ENCODE measurements at places on chromosomes 5 and 9.

GRCh38 chr5:56145511-56145910, 87.6 kb downstream of the ANKRD55 start:
- no peak for DNase-seq

GRCh38 chr5:120808135-120808534, 344.0 kb downstream of the PRR16 start:
- DNase-seq: no peak

GRCh38 chr9:108345826-108346225, 510.0 kb downstream of the ACTL7B start:
- no peak for DNase-seq

- DNase-seq: no peak
Measured at GRCh38 chr9:19517202-19517942, 108.6 kb downstream of the ACER2 start.

DNA sequence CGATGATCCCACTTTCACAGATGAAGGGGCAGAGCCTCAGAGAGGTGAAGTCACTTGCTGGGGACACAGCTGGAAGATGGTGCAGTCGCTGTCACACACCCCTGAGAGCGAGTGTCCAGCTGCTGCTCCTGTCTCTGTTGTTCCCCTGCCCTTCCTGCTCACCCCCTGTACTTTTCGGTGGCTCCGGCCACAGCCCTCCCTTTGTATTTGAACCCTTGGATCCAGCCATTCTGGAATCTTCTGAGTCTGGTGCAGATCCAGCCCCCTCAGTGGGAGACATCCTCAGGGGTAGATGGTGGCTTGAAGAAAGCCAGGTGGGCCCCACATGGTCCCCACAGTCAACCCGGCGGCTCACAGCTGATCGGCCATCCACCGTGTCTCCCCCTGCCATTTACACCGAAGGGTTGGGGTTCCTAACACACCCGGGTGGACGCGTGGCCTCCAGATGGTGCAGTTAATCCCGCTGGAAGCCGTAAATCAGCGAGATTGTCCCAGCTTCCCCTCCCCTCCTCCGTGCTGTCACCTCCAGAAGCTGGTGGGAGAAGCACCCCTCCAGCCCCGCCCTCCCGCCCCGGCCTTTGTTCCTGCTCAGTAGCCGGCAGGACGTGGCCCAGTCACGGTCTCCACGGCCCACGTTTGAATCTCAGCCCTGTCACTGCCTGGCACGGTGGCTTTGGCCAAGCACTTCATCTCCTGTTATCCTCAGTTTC, 204.8 kb downstream of the C9orf50 start:
- peak; percentile 34 for DNase-seq

DNA sequence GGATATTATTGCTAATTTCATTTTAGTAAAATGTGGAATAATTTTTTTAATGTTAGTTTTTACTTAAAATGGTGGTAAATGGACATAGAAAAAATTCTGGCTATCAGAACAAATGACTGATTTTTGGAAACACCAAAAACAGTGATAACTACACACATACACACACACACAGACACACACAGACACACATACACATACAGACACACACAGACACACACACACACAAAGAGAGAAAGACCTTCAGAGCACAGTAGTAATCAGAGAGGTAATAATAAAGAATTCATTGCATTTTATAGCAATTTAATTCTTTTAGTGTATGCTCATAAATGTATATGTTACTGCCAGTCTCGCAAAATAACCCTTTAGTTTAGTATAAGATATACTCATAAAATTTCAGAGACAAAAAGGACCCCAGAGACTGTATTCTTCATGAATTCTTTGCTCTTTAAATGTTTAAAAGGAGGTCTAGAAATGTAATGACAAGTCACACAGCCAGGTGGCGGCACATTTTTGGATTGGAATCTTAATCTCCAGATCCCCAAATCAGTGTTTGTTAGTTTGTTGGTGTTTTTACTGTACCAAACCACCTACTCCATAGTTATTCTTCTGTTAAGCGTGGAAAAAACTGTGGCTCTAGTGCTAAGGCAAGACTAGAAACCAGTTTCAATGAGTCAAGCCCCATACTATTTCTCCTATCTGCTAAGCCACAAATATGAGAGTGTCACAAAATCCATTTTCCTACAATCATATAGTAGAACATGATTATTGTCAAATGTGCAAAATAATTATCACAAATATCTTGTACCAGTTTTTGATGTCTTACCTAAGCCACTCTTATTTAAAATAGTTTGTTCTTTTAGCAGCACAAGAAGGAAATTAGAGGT, 109.9 kb downstream of the EDIL3 start:
- DNase-seq: peak; percentile 39

DNA sequence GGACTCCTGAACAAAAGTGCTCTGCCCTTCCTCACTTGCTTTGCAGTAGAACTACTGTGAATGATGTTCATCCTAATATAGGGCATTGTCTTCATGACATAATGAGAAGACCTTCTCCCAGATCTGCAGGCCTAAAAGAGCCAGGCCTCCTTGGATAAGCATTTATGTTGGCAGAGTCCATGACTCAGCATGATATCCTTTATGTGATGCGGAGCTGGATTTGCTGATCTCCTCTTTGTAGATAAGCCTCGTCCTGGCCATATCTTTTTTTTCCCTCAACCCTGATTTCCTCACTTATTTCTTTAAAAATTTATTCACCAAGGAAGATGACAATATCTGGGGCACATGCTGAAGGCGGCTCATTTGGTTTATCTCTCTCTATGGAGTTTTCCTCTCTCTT, 62.4 kb upstream of the TAS2R1 start:
- DNase-seq: no peak

GRCh38 chr5:35461530-35461929, 156.1 kb upstream of the SPEF2 start:
- no peak for DNase-seq

DNA sequence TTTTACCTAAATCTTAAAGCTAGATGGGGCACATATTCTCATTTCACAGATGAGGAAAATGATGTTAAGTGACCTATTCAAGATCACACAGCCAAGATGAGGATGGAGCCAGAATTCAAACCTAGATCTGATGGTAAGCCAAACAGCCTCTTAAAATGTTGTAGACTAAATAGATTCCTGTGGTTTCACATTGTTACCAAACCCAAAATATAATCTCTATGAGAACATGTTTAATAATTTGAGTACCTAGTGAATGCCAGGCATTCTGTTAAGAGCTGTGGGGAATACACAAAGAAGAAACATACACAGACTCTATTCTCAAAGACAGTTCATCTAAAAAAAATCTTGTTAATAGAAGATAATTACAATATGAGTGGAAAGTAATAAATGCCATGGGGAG, 25.2 kb downstream of the HOMER1 start:
- no peak for DNase-seq

DNA sequence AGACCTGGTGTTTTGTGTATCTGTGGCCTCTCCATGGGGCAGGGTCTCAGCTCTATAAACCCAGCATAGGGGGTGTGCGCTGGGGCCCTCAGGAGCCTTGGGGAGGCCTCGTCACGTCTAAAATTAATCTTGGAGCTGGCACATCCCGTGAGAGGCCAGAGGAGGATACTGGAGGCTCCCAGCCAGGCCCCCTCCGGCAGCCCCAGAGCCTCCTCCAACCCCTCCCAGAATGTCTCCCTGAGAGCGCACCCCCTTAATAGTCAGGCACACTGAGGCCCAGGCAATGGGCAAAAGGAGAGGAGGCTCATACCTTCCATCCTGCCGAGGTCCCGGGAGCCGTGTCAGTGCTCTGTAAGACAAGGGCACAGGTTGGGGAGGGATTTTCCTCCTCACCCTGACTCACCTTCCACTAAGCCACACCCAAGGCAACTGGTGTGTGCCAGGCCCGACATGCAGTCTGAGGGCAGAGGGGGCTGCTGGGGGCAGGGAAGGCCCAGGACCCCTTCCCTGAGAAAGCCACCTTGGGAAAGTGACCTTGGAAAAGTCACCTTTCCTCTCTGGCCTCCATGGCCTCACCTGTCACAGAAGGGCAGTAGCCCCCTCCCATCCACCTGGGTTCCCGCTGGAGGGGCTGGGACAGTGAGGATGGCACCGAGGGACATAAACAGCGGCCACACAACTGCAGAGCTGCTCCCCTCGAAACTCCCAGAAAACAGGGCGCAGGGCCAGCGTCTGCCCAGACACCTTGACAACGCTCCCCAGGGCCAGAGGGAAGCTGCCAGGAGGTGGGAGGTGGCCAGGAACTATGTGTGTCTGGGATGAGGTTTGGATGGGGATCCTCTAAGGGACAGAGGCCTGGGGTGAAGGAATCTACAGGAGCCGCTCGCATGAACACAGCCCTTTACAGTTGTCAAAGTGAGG, 2.9 kb downstream of the AK1 start:
- DNase-seq: no peak

- DNase-seq: peak; percentile 68
Measured at GRCh38 chr5:68318955-68319705, 103.6 kb downstream of the PIK3R1 start.

DNA sequence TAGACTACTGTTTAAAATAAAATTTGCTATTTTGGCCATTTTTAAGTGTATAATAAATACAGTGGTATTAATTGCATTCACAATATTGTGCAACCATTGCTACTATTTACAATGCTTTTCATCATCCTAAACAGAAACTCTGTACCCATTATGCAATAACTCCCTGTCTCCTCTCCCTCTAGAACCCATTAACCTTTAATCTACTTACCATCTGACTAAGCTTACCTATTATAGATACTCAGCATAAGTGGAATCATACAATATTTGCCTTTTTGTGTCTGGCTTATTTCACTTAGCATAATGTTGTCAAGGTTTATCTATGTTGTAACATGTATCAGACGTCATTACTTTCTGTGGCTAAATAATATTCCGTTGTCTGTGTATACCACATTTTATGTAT, 25.9 kb downstream of the CD14 start:
- DNase-seq: no peak

GRCh38 chr9:137353223-137354152, 51.4 kb upstream of the NRARP start:
- no peak for DNase-seq

GRCh38 chr9:1100945-1101344, 50.8 kb downstream of the DMRT2 start:
- DNase-seq: no peak

GRCh38 chr5:126864042-126864688, 87.2 kb downstream of the LMNB1 start:
- no peak for DNase-seq

DNA sequence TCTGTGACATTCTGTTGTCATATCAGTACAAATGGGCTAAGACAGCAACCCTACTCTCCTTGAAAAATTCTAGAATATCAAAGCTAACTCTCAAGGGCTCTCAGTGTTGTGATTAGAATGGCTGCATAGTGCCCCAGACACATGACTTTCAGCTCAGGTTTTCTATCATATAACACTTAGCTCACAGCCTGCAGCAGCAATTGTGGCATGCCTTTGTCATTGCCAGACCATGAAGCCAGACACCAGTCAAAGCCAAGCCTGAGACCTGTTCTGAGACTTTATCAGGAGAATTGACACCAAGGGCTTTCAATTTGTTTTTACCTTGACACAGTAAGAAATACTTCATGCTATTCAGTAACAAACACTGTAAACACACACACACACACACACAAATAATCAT, 159.0 kb upstream of the SNX2 start:
- DNase-seq: no peak

DNA sequence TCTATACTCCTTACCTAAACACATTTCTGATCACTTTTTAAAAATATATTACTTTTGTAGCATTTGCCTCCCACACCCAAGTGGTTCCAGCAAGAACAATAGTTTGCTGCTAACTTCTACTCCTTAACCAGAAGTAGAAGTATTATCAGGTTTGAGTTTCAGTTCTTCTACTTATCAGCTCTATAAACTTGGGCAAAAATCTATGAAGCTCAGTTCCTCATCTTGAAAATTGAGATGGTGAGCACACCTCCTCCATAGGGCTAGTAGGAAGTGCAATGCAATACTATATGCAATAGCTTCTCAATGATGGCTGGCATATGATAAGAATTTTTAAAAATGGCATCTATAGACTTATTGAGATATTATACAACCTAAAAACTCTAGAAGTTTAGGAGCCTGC, 283.7 kb downstream of the TLR4 start:
- no peak for DNase-seq

GRCh38 chr5:14156650-14157492, 13.7 kb downstream of the TRIO start:
- peak; percentile 99 for DNase-seq

DNA sequence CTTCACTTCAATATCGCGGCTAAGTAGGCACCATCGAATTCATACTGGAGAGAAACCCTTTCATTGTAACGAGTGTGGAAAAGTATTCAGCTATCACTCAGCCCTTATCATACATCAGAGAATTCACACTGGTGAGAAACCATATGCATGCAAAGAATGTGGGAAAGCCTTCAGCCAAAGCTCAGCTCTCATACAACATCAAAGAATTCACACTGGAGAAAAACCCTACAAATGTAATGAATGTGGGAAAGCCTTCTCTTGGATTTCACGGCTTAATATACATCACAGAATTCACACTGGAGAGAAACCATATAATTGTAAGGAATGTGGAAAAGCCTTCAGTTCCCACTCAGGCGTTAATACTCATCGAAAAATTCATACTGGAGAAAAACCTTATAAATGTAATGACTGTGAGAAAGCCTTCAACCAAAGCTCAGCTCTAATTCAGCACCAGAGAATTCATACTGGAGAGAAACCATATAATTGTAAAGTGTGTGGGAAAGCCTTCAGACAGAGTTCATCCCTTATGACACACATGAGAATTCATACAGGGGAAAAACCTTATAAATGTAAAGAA, 9.5 kb downstream of the ZNF879 start:
- DNase-seq: no peak
